ENCODE measurements at places on chromosomes 12 and 14. TPM values are rescaled to one million over a fixed set of nuclear protein-coding genes. Genes with fewer than 3 reads are reported as not detected.
A peak's percentile ranks its signal among the peaks of the same experiment; 100 is the strongest.

The STON2 gene
- 8.9 TPM for total RNA-seq

DNA sequence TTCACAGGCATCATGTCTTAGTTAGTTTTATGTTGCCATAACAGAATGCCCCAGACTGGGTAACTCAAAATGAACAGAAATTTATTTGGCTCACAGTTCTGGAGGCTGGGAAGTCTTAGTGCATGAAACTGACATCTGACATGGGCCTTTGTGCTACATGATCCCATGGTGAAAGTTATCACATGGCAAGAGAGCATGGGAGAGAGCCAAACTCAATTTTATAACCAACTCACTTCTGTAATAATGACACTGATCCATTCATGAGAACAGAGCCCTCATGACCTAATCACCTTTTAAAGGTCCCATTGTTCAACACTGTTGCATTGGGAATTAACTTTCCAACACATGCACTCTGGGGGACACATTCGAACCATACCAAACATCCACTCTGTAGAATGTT, 1015.1 kb downstream of the DIO2 start:
- no peak overlapping the region for H3K27ac ChIP-seq
- no peaks in the 10 kb centered on the region for H3K27me3 ChIP-seq
- H3K4me3 ChIP-seq = no peak overlapping the region

DNA sequence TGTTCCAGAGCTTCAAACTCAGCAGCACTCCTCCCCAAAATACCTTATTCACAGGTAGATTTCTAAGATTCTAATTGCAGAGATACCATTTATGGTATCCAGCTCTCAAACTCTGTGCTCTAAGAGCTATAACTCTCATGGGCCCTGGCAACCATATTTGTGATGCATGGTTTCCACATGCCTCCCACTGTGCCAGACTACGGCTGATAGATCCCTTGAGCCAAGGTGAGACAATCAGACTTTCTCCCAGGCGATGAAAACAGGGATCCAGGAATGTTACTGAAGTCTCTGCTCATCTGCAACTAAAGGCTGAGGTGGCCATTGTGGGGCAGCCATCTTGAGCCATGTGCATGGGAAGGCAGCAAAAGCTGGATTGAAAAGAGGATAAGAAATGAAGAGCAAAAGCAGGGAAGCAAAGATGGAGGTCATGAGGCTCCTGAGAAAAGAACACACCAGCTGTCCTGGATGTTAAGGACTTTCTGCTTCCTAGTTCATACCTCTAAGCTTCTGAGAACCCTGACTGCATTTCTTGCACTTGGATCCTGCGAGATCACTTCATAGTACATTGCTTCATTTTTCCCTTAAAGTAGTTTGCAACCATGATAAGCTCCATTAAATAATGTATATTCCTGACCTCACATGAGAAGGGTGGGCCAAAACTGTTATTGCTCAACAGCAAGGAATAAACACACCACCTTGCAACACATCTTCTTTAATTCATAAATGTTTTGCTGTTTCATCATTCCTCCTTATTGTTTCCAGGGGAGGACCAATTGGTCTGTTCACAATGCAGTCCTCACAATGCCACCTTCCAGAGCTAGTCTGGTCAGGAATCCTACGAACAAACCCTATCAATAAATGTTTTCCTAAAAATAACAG, 5.4 kb downstream of the EGLN3 start:
- peak overlapping the region; percentile 45 for H3K27ac ChIP-seq
- no peaks in the 10 kb centered on the region for H3K27me3 ChIP-seq
- H3K36me3 ChIP-seq = no peaks in the 10 kb centered on the region
- DNase-seq = no peak
- H3K4me3 ChIP-seq = no peak overlapping the region

DNA sequence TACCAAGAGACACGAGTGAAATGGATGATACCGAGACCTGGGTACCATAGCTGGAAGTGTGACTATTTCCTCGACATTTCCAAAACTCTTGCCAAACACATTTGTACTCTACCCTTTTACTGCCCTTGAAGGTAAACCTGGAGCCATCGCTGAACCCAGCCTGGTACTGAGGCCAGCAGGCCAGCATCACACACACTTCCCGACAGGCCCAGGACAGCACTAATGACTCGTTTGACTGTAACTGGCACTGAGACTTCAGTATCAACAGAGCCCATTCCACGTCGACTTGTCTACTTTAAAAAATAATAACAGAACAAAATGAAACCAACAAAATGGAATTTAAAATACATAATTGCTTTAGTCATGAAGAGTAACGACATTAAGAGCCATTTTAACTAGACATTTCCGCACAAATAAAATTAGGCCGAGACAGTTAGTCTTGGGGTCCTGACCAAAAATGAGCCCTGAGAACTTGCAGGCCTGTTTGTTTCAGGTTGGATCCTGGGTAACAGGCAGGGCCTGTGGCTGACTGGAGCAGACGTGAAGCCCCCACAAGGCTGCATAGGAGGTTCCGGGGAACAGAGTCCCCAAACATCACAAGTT, 94.3 kb downstream of the RIMBP2 start:
- DNase-seq = no peak
- no peak overlapping the region for H3K4me3 ChIP-seq
- no peaks in the 10 kb centered on the region for H3K27me3 ChIP-seq

DNA sequence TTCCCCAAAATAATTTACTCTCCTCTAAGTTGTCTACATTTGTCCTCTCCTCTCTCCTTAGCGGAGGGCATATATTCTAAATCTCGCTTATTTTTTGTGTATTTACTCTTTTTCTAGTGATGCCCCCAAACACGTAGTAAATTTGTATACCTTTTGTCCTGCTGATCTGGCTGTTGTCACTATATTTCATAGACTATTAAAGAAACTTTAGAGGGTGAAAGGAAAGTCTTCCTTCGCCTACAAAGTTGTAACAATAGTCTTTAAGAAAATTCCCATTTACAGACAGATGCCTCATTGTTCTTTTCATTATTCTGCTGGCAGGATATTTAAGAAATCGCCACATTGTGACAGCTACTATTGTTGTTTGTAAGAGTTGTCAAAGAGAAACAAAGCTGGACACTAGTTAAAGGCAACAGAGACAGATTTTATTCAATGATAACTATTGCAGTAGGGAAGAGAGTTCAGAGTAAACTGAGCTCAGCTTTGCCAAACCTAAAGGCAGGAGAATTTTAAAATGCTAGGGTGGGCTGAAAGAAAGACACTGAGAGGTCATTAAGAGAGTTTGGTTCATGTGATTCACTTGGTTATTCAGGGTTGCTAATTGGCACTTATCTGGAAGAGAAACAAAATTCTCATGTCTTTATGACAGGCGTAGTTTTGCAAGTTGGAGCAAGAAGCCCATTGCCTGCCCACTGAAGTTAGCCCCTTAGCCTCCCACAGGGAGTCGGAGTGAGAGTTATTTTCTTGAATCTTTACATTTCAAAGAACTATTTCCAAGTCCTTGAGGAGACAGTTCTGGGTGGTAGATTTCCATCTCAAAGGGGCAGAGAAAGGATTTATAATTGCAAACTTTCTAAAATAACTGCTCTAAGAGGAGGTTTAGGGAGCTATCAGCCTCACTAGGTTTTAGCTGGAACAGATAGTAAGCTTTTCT, 1272.5 kb upstream of the SEL1L start:
- H3K4me1 ChIP-seq = no peaks in the 10 kb centered on the region
- H3K36me3 ChIP-seq = no peaks in the 10 kb centered on the region
- no peaks in the 10 kb centered on the region for H3K27me3 ChIP-seq

GRCh38 chr12:89935850-89936249, 227.2 kb upstream of the ATP2B1 start:
- H3K27ac ChIP-seq = no peak overlapping the region
- DNase-seq = no peak
- H3K4me1 ChIP-seq = peaks cover 15% of the 10 kb centered on the region
- H3K4me3 ChIP-seq = no peak overlapping the region
- no peaks in the 10 kb centered on the region for H3K36me3 ChIP-seq
- H3K27me3 ChIP-seq = no peaks in the 10 kb centered on the region

The PARP11 gene
- 4.6 TPM for total RNA-seq

DNA sequence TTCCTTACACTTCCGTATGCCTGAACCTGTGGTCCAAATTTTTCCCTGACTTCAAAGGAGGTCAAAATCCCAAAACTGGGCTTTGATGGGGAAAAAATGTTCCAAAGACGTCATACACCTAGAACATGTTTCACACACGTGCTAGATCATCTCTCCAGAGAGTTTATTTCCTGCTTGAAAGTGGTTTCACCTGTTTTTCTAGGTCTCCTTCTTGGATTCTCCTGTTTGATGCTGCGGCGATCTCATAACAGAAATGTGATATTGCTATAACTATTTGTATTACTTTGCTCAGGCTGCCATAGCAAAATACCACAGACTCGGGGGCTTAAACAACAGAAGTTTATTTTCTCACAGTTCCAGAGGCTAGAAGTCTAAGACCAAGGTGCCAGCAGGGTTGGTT, 19.7 kb upstream of the TMCC3 start:
- peaks cover 17% of the 10 kb centered on the region for H3K4me1 ChIP-seq
- no peak overlapping the region for H3K4me3 ChIP-seq
- H3K27me3 ChIP-seq = no peaks in the 10 kb centered on the region
- DNase-seq = no peak

DNA sequence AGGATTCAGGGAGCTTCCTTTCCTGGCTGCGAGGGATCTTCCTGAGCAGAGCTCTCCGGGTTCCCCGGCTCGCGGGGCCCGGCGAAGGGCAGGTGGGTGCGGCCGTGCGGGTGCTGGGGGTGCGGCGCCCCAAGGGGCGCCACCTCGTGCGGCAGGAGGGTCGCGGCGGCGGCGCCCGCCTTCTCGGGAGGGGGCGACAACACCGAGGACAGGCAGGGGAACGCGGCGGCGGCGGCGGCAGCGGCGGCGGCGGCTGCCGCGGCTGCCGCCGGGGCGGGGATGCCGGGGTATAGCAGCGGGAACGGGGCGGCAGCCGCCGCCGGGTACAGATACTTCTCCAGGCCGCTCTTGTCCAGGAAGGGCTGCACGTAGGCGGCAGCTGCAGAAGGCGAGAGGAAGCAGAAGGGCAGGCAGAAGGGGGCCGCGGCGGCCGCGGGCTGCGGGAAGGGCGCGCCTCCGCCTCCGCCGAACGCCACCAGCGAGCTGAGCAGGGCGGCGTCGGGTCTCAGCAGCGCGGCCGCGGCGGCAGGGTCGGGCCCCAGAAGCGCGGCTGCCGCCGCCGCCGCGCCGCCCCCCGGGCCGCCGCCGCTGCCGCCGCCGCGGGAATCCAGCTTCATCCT, 2.7 kb downstream of the BHLHE41 start:
- H3K4me1 ChIP-seq = peaks cover 68% of the 10 kb centered on the region
- no peaks in the 10 kb centered on the region for H3K36me3 ChIP-seq
- H3K27ac ChIP-seq = peak overlapping the region; percentile 97
- H3K27me3 ChIP-seq = no peaks in the 10 kb centered on the region
- peak; percentile 86 for DNase-seq

The SYNE2 gene
- 101 TPM for total RNA-seq

DNA sequence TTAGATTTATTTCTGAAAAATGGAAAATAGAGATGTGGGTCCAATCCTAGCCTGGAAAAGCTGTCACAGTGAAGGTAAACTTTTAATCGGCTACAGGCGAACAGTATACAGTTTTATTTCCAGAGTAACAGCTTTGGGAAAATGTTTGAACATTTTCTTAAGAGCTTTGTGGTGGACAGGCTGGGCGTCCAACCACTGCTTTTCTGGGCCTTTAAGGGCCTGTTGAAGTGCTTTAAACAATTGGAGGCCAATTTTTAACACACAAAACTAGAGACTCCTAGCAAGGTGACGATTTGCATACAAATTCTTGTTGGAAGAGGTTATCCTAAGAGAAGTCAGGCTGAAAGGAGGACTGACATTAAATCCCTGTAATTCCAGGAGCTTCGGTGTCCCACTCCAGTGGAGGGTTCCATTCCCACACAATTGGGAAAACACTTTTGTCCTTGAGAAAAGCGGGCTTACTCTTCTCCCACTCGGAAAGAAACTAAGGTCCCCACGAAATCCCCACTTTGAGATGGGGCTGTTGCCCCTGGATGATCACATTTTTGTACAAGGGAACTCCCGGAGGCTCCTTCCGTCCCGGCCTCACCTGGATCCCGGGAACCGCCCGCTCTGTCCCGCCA, 26.9 kb downstream of the BCL11B start:
- H3K4me1 ChIP-seq = peaks cover 15% of the 10 kb centered on the region
- no peak overlapping the region for H3K27ac ChIP-seq

GRCh38 chr12:60522684-60523400, 927.0 kb downstream of the SLC16A7 start:
- no peaks in the 10 kb centered on the region for H3K4me1 ChIP-seq
- no peak overlapping the region for H3K27ac ChIP-seq
- H3K36me3 ChIP-seq = no peaks in the 10 kb centered on the region

GRCh38 chr12:7441216-7441615, 2.7 kb downstream of the CD163L1 start:
- H3K27ac ChIP-seq = no peak overlapping the region
- no peak for DNase-seq
- no peak overlapping the region for H3K4me3 ChIP-seq
- no peaks in the 10 kb centered on the region for H3K36me3 ChIP-seq

- H3K4me3 ChIP-seq = no peak overlapping the region
- no peaks in the 10 kb centered on the region for H3K27me3 ChIP-seq
- H3K36me3 ChIP-seq = peaks cover 12% of the 10 kb centered on the region
- peaks cover 48% of the 10 kb centered on the region for H3K4me1 ChIP-seq
- no peak for DNase-seq
- peak overlapping the region; percentile 75 for H3K27ac ChIP-seq
Observed at GRCh38 chr12:56565510-56566101, 44.0 kb downstream of the RBMS2 start.

DNA sequence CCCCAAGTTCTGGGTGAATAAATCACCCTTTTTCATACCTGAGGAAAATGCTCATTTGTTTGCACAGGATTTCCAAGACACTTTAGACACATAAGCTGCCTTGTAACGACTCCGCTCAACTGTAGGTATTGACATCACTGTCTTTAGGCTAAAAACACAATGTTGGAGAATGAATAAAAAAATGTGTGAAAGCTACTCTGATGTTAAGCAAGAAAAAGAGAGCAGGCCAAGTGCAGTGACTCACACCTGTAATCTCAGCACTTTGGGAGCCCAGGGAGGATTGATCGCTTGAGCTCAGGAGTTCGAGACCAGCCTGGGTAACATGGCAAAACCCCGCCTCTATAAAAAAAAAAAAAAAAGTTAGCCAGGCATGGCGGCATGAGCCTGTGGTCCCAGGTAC, 11.1 kb upstream of the CIPC start:
- H3K27ac ChIP-seq = no peak overlapping the region
- H3K36me3 ChIP-seq = no peaks in the 10 kb centered on the region
- no peak for DNase-seq

- H3K4me3 ChIP-seq = no peak overlapping the region
- no peak overlapping the region for H3K27ac ChIP-seq
- H3K36me3 ChIP-seq = no peaks in the 10 kb centered on the region
- DNase-seq = no peak
Observed at GRCh38 chr14:86243158-86243557, 713.2 kb downstream of the FLRT2 start.

DNA sequence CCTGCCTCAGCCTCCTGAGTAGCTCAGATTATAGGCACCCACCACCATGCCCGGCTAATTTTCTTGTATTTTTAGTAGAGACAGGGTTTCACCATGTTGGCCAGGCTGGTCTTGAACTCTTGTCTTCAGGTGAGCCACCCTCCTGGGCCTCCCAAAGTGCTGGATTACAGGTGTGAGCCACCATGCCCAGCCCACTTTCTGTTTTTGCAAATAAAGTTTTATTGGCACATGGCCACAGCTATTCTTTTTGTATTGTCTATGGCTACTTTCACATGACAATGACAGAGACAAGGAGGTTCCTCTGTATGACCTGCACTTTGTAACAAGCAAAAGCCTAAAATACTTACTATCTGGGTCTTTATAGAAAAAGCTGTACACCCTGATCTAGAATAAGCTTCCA, 19.7 kb upstream of the DIABLO start:
- no peaks in the 10 kb centered on the region for H3K27me3 ChIP-seq
